ENCODE measurements at places on chromosomes 2 and 18.

- no peak for DNase-seq
Observed at GRCh38 chr18:65352186-65352585, 398.6 kb upstream of the CDH7 start.

DNA sequence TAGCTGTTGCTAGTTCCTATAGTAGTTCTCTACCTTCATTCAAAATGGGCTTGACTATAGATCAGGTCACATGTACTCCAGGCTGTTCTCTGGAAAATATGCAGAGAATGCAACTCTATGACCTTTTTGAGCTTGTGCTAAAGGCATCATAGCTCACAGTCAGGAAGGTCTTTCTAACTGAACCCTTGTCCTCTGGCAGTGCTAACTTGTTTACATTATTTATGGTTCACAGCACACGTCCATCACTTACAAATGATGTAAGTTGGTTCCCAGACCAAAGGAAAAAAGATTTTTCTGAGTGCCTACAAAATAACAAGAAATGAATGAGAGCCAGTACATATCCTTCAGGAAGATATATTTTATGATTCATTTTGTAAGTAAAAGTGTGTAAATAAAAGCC lies 236.1 kb downstream of the GCA start:
- no peak for DNase-seq

DNA sequence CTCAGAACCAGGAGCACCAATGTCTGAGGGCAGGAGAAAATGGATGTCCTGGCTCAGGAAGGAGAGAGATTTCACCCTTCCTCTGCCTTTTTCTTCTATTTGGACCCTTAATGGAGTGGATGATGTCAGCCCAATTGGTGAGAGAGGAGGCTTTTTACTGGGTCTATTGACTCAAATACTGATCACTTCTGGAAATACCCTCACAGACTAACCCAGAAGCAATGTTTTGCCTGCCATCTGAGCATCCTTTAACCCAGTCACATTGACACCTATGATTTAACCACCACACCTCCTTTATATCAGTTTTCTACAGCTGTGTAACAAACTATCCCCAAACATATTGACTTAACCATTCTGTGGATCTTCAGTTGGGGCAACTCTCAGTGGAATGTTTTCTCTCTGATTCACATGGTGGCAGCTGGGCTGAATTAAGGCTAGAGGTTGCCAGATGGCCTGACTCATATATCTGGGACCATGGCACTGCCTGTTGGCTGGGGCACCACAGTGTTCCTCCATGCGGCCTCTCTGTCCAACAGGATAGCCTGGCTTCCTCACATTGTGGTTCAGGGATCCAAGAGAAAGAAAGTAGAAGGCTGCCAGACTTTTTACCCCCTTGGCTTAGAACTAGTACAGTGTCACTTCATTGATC lies 18.2 kb upstream of the MBOAT2 start:
- no peak for DNase-seq

GRCh38 chr2:3159782-3160545 lies 217.7 kb downstream of the EIPR1 start:
- DNase-seq: no peak

Data from HL-60 (cell line).